ENCODE measurements at places on chromosomes 12 and 14. TPM values are rescaled to one million over a fixed set of nuclear protein-coding genes. Genes with fewer than 3 reads are reported as not detected.

LRRC10 gene
- not detected for total RNA-seq

GRCh38 chr14:28083389-28083788 lies 683.2 kb upstream of the FOXG1 start:
- no peak for DNase-seq

- H3K4me3 ChIP-seq, result no peak overlapping the region
- no peaks in the 10 kb centered on the region for H3K27me3 ChIP-seq
- no peak for DNase-seq
- H3K36me3 ChIP-seq, result no peaks in the 10 kb centered on the region
- H3K27ac ChIP-seq, result no peak overlapping the region
Measured at GRCh38 chr14:98822917-98823316, 449.1 kb downstream of the BCL11B start.

CDH24 gene
- 44.8 TPM for total RNA-seq

- peaks cover 15% of the 10 kb centered on the region for H3K4me1 ChIP-seq
- no peak overlapping the region for H3K4me3 ChIP-seq
Measured at GRCh38 chr12:89475203-89475990, 49.2 kb downstream of the GALNT4 start.
